ENCODE measurements at places on chromosomes 4 and X. TPM values are rescaled to one million over a fixed set of nuclear protein-coding genes. Genes with fewer than 3 reads are reported as not detected.

WWC2 gene
- 15.1 TPM for total RNA-seq

USP51 gene
- total RNA-seq, result 1.6 TPM

CENPVL3 gene
- total RNA-seq, result not detected

LONRF3 gene
- 3.7 TPM for total RNA-seq

TMEM150C gene
- total RNA-seq, result 4.2 TPM

HELT gene
- total RNA-seq, result not detected

SPATA4 gene
- 0.52 TPM for total RNA-seq

TMSB4X gene
- total RNA-seq, result 1,543 TPM

TMPRSS11B gene
- not detected for total RNA-seq

CPLX1 gene
- total RNA-seq, result not detected

UGT2B11 gene
- not detected for total RNA-seq

UGT2A3 gene
- not detected for total RNA-seq

GPR82 gene
- not detected for total RNA-seq

FRMPD3 gene
- under 0.01 TPM for total RNA-seq

HADH gene
- 40.2 TPM for total RNA-seq

FAM184B gene
- total RNA-seq, result 4.2 TPM

NKRF gene
- total RNA-seq, result 3.1 TPM

ITM2A gene
- 321 TPM for total RNA-seq

SMARCA1 gene
- 53.8 TPM for total RNA-seq

GASK1B gene
- total RNA-seq, result 24.5 TPM

GABRE gene
- 41.8 TPM for total RNA-seq

CFI gene
- 5.7 TPM for total RNA-seq

ANOS1 gene
- total RNA-seq, result 13.0 TPM

PLXNB3 gene
- 1.0 TPM for total RNA-seq

C4orf36 gene
- not detected for total RNA-seq

CNGA1 gene
- total RNA-seq, result under 0.01 TPM

ASB9 gene
- 3.7 TPM for total RNA-seq

RHOXF2 gene
- total RNA-seq, result not detected

MND1 gene
- total RNA-seq, result 6.8 TPM

PNPLA4 gene
- 13.6 TPM for total RNA-seq

RAB39B gene
- under 0.01 TPM for total RNA-seq

L1CAM gene
- total RNA-seq, result 1.6 TPM

GAGE12F gene
- total RNA-seq, result not detected

CENPVL1 gene
- not detected for total RNA-seq

ADH7 gene
- total RNA-seq, result not detected

XAGE1A gene
- total RNA-seq, result not detected

TRIM61 gene
- total RNA-seq, result 2.6 TPM

EGFL6 gene
- 36.0 TPM for total RNA-seq

SPANXB1 gene
- not detected for total RNA-seq

BEX2 gene
- 21.4 TPM for total RNA-seq
